ENCODE measurements at places on chromosomes 2 and 18.

DNA sequence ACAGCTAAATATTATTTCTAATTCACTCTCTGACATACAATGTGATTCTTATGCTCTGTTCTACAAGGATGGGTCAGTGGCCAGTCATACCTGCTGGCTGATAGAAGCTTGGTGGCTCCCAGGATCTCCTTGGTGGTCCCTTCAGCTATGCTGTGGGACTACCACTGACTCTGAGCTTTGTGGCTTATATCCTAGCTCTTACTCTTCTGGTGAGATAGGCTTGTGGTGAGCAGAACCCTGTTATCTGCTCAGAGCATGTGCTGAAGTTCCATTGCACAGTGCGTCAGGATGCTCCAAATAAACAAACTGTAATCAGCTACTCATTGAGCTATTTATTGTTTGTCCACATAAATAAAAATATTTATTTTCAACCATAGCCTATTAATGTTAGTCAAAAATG lies 51.7 kb downstream of the MFSD6 start:
- no peak for DNase-seq

- peak; percentile 81 for DNase-seq
These were observed at the start of gene CNDP2 for GRCh38 chr18:74495581-74496507. CNDP2 (plus strand) TSS chr18:74496363; CDS start chr18:74499974, 3,611 bp downstream.

DNA sequence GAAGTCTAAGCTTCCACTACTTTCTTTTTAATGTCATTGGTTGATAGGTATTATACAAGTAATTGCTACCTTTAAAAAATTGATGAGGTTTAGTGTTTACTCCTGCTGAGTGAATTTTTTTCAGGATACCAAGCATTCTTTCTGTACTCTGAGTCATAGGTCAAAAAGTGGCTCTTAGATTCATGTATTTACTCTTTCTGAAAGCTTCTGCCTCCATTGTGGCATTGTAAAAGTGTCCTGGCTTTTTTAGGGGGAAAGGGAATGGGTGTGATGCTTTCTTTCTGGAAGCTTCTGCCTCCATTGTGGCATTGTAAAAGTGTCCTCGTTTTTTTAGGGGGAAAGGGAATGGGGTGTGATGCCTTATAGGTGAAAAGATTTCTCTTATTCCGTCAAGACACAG lies 286.5 kb downstream of the LPIN1 start:
- no peak for DNase-seq

DNA sequence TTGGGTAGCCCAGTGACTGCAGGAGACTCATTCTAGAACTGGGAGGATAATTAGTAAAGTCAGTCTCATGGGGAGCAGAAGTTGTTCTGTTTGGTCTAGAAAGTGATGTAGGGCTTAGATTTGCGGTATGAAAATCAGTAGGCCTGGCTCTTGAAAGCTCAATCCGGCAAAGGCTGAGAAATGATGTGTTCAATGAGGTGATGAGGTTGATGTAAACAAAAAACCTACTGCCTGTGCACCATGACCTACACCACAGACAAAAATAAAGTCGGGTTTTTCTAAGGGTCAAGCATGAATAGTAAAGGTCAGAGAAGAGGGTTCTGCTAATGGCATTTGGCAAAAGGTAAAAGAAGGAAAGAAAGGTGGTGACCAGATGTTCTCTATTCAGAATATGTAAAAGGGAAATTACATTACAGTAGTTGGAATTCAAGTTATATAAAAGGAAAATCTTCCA lies 80.8 kb upstream of the COL5A2 start:
- no peak for DNase-seq

DNA sequence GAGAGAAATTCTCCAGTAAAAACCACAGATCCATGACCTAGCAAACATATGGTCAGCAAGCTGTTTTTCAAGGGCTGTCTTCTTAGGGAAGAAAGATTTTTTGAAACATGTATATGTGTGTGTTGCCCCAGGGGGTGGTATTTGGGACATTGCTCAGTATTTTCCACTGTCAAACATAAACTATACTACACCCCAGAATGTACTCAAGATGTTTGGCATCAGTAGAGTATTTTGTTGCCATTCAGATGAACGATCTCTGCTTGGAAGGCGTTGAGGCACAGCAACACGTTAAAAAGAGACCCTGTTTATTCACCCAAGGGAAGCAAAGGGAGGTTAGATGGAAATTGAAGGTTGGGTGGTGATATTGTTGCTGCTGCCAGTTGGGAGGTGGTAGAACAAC lies 30.0 kb downstream of the EEF1B2 start:
- DNase-seq: no peak

All from NCI-H524 treated with DMSO at 0.1 percent for 48 hours (cell line).